ENCODE measurements at places on chromosomes 2 and 18.

DNA sequence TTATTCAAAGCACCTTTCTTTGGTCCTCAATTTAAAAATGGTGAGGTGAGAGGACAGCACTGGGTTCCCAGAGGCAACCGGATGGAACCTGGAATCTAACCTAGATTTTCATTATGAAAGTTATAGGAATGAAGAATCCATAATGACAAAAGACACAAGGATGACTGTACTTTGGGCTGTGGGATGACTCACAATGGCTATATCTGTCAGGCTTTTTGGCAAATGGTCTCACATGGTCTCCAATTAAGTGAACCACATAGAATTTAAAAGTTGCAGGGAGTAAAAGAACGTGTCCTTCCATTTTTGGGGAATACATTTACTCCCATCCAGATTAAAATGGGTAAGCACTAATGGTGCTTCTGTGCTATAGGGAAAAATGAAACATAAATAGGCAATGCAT is 31.8 kb upstream of the LYPD1 start:
- no peak for DNase-seq

GRCh38 chr2:170587117-170587516 is 128.0 kb upstream of the SP5 start:
- no peak for DNase-seq

DNA sequence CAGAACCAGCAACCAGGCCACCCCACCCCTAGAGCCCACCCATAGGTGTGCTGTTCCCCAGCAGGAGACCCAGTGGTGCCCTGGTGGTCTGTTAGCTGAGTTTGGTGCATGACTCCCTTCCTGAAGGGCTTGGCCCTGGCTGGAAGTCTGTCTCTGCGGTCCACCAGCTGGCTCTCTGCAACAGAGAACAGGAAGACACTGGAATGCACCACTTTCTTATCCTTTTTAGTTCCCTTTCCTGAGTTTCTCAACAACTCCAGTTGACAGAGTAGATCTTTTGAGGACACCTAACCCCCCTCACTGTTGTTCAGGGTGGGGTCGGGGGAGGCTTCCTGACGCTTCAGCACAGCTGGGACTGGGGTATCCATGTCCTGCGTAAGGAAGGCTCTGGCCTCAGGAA is 11.9 kb upstream of the RPL37A start:
- DNase-seq = no peak

GRCh38 chr2:210591663-210592062 is 35.3 kb downstream of the CPS1 start:
- DNase-seq = no peak

- DNase-seq = no peak
Measured at GRCh38 chr2:231069379-231070054, 12.8 kb downstream of the PSMD1 start.

- DNase-seq = peak; percentile 65
Measured at GRCh38 chr2:8677646-8678592, 3.9 kb upstream of the ID2 start.

DNA sequence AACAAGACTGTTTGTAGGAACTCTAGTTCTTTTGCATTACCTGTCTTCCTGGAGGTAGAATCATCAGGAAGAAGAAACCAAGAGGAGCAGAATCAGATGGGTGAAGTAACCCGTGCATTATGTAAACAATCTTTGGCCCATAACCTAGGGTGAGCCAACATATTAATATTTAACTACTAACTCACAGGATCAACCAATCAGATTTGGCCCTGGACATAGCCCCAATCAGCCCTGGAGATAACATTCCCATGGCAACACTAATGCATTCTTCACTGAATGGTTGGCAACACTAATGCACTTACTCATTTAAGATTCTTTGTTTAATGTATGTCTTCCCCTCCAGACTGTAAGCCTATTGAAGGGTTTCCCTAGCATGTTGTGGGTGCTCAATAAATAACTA is 72.0 kb upstream of the CTAGE1 start:
- no peak for DNase-seq

- no peak for DNase-seq
Measured at GRCh38 chr2:107285621-107286299, 399.8 kb upstream of the ST6GAL2 start.

DNA sequence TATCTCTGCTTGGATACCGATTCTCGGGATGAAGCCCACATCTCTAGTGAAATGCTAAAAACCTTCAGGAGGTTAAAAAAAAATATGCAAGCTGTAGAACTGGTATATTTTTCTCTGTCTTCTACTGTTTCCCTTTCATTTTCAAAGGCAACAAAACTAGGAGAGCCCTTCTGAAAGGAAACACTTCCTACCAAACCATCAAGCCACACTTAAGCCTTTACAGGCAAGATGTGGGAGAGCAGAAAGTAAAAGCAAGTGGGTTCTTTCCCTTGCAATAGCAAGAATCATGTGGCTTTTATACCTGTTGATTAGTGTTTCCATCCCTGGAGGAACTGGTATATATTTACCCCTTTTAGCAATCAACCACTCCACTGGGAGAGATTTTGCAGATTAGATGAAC is 147.9 kb upstream of the ACAA2 start:
- DNase-seq = no peak

- DNase-seq = no peak
Measured at GRCh38 chr2:136243638-136244535, 125.9 kb upstream of the CXCR4 start.

DNA sequence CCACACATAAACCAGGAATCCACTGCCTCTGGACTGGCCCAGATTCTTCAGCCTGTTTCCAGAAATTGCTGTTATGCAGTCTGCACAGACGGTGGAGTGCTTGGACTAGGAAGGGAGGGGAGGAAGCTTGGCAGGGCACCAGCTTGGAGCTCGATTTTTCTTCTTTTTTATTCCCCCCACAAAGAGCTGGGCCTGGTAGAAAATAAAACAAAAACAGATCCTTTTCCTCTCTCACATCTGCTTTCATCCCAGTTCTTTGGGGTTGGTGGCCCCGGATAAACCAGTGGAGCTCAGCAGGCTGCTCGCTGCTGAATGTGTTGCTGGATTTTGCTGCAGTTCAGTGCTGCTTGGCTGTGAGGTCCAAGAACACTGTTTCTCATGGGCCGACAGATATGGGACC is 16.0 kb downstream of the LRRTM1 start:
- DNase-seq = no peak

DNA sequence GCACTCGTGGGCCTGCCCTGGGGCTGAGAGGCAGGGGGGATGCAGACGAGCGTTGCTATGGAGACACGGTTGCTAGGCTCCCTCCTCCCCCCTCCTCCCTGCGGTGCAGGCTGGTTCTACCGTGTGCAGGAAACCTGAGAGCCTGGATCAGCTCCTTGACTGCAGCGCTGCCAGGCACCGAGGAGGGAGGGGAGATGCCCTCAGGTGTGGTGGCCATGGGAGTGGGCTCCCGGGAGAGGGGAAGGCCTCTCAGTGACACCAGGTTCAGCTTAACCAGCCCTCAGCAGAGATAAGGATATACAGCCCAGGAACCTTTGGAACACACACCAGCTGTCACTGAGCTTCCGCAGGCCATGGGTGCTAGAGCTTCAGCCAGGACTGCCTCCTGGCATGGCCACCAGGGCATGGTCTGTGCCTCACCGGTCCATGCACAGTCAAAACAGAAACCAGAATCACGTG is 124.4 kb upstream of the PXDN start:
- DNase-seq = no peak

DNA sequence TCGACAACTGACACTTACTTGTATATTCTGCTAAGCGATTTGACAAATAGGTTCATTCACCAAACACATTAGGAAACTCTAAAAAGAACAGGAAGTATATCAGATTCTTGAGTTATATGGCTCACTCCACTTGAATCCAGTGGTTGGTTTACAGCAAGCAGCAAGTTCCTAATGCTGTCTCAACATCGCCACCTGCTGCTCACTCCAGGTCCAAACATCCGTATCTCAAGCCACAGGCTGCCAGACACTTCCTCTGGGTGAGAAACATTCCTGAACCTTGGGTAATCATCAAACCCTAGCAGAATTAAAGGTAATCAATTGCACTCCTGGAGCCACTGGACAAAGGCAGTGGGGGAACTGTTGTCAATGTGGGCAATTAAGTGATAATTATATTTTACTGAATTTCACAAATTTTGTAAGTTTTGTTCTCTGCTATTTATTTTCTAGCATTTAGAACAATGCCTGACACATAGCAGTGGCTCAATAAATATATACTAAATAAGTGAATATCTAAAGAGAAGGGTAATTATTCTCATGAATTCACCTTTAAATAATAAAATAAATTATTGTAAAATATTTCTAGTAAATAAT is 107.1 kb upstream of the TTN start:
- peak; percentile 59 for DNase-seq

DNA sequence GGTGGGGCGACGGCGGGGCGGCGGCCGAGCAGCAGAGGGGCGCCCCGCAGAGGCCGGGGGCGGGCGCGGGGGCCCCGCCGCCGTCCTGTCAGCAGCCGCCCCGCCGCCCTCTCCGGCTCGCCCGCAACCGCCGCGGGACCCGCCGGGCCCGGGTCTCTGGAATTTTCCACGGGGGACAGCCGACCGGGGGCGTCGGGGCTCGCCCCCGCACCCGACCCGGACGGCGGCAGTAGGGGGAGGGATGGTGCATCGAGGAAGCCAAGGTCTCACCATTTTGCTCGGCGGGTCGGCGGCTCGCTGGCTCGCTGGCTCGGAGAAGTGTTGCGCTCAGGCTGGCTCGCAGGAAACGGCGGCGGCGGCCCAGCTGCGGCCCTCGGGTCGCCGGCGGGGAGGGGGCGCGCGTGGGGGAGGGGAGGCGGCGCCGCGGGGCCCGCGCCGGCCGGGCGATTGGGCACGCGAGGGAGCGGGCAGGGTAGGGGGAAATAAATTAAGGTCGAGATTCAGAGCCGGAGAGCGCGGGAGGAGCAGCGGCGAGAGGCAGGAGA is 405 bp downstream of the PPP3R1 start:
- peak; percentile 33 for DNase-seq

GRCh38 chr2:170821531-170822289 is 5.0 kb downstream of the GAD1 start:
- DNase-seq = no peak

DNA sequence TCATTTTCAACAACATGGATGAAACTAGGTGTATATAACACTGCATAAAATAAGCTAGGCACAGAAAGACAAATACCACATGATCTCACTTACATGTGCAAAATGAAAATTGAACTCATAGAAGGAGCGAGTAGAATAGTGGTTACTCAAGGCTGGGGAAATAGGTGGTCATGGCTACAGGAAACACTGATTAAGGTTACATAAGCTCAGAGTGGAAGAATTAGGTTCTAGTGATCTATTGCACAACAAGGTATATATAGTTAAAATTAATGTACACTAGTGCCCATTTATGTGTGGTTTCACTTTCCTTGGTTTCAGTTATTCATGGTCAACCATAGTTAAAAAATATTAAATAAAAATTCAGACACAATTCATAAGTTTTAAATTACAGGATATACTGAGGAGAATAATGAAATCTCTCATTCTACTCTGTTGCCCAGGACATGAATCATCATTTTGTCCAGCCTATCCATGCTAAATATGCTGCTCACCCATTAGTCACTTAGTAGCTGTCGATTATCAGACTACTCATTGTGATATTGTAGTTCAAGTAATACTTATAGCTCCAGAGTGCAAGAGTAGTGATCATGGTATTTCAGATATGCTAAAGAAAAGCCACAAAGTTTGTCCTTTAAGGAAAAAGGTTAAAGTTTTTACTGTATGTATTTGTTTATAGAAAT is 1530.9 kb upstream of the LRRTM1 start:
- no peak for DNase-seq

GRCh38 chr2:191748059-191748461 is 70.1 kb downstream of the NABP1 start:
- no peak for DNase-seq

DNA sequence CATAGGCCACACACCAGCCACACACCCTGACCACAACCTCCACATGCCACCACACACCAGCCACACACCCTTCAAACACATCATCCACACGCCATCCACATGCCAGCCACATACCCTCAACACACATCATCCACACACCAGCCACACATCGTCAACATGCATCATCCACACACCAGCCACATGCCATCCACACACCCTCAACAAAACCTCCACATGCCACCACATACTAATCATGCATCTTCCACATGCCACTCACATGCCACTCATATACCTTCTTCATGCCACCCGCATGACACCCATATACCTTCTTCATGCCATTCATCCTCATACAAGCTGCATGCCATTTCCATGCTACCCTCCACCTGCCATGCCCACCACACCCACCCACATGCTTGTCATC is 12.4 kb downstream of the TNS1 start:
- DNase-seq = no peak
